GM06990 (cell line): ENCODE measurements at places on chromosomes 13 and 19.

- DNase-seq: no peak
Observed at GRCh38 chr19:16627928-16628182, 149 bp downstream of the MED26 start.

GRCh38 chr13:28574617-28575142 is 79.8 kb upstream of the FLT1 start:
- DNase-seq: peak; percentile 15

DNA sequence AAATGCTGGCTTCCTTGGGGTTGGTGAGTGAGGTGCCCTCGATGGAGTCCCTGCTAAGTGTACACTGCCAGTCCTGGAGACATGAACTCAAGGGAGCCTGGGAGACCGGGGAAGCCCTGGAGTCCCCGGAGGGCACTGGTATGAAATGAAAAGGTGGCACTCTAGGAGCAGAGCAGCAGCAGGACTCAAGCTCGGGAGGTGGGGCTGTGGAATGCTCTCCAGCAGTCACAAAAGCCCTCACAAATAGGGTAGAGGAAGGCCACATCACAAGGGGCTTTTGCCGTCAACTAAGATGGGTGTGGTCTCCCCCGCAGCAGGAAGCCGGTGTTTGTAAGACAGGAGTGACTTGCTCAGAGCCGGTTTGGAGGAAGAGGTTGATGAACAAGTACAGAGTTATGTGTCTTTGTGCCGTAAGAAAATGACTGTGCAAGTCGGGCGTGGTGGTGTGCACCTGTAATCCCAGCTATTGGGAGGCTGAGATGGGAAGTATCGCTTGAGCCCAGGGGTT is 19.3 kb downstream of the CCNE1 start:
- DNase-seq: peak; percentile 31

DNA sequence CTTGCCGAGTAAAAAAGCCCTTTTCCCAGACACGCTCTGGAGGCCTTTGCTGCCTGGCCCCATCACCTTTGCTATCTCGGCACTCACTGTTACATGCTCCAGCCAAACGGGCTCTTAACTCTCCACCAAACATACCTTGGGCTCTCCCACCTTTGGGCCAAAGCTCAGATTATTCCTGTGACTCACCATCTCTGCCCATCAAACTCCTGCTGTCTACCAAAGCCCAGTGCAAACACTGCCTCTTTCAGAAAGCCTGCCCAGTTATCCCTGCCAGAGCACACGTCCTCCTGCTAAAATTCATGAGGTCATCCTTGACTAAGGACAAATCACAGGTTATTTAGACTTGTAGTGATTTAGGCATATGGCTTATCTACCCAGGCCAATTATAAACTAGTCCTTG is 48.1 kb upstream of the SERPINE3 start:
- DNase-seq: no peak

GRCh38 chr19:55275851-55276719 is 3.8 kb downstream of the HSPBP1 start:
- peak; percentile 42 for DNase-seq

DNA sequence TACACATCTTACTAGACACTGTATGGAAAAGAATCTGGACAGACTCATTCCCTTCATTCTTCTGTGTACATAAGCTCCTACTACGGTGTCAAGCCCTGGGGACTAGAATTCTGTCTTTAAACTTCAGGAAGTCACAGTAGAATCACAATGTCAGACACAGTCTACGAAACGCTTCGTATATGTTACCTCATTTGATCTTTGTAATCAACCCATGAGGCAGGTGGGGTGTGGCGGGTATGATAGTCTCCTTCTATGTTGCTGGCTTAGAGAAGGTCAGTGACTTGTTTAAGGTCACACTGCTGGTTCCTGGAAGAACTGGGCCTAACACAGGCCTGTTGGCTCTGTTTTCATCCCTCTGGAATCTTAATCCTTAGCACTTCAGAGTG is 32.2 kb upstream of the TPT1 start:
- DNase-seq: no peak

GRCh38 chr13:46596466-46596865 is 43.5 kb downstream of the LRCH1 start:
- no peak for DNase-seq

DNA sequence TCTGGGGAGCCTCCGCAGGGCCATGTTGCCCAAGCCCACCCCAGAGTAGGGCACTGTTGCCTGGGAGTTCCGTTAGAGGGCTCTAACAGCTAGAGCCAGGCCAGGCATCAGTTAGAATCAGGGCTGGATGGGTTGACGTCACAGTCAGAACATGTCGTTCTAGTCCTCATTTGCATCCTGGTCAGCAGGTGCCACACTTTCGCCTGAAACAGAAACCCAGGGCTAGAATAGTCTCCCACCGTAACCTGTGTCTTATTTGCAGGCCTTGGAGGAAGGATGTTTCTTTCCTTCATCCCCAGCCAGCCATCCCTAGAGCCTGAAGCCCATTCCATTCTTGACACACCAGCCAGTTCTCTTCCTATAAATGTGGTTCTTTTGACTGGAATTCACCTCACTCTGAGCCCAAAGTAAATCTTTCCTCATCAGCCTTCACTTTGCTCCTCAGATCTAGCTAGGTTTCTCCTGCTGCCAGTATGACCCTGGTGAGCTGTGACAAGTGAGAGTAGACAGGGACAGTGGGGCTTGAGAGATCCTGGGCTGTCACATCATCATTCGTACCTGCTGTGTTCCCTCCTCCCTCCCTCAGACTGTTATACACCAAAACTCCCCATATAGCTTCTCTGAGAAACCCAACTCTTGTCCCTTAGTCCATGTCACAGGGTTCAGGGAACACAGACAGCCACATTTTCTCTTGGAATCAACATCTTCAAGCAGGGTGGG is 12.2 kb upstream of the CCDC97 start:
- peak; percentile 62 for DNase-seq

GRCh38 chr13:105290596-105290995 is 1244.9 kb downstream of the EFNB2 start:
- no peak for DNase-seq

DNA sequence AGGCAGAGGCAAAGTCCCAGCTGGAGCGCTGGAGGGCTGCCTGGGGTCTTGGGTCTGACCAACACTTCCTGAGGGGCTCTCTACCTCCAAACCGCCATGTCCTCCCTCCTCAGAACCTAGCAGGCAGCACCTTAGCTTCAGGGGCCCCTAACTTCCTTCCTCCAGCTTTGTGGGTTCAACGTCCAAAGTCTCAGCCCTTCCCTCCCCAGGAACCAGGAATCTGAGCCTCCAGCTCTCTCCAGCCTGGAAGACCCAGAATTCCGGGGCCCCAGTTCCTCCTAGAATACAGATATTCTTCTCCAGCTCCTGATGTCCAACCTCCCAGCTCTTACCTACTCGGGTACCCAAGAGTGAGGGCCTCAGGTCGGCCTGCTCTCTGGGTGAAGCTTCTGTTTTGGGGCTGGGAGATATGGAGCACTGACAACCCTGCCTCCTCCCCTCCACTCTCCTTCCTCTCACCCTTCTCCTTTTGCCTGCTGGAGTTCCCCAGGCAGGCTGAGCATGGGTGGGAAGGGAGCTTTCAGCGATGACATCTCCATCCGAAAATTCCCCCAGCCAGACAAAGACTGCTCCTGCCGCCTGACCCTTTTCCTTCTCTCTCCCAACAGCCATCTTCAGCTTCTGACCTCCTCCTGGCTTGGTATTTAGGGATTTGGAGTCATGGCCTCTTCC is 3.5 kb downstream of the TMEM150B start:
- DNase-seq: no peak

DNA sequence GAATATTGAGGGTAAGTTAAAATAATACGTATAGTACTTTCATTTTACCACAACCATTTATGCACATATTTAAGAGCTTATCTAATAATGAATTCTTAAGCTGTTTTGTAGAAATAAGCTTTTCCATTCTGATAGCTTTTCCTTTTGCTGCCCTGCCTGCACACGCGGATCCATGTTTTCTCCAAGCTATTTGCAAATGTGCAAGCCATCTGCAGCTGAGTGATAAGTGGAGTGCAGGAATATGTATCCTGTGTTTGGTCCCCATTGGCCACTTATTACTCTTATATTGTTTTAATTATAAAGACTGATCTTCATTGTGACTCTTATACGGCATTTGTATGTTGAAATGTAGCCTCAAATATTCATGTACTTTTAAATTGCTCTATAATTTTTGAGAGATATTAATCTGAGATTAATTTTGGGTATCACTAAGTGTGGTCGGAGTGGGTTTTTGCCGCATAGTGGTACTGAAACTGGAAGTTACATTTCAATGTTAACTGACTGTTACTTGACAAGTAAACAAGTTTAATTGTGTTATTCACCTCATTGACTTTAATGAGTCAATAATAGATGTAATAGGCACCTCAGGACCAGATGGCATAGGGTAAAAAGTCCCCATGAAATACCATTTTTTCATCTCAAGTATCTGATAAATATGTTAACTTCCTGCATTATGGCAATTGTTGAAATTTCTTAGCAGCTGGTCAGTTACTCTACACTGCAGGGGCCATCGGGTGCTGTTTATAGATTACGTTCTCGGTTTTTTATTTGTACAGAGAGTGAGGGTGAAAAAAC is 1567.4 kb downstream of the EFNB2 start:
- DNase-seq: no peak

GRCh38 chr19:55341171-55341588 is 1.5 kb downstream of the KMT5C start:
- DNase-seq: peak; percentile 54

DNA sequence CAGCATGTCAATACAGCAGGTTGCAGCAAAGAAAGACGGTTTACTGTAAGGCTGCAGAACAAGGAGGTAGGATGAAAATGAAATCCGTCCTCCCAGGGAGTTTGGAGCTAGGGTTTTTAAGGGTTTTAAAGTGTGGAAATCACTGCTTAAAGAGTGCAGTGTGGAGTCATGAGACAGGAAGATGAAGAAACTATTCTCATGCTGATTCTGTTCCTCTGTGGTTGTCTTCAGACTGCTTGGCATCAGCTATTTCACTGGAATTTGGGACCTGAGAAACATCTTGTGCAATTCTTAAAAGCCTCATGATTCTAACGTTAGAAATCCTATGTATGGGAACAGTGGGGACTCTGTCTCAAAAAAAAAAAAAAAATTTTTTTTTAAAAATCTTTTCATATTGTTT is 11.4 kb downstream of the ZNF331 start:
- no peak for DNase-seq

DNA sequence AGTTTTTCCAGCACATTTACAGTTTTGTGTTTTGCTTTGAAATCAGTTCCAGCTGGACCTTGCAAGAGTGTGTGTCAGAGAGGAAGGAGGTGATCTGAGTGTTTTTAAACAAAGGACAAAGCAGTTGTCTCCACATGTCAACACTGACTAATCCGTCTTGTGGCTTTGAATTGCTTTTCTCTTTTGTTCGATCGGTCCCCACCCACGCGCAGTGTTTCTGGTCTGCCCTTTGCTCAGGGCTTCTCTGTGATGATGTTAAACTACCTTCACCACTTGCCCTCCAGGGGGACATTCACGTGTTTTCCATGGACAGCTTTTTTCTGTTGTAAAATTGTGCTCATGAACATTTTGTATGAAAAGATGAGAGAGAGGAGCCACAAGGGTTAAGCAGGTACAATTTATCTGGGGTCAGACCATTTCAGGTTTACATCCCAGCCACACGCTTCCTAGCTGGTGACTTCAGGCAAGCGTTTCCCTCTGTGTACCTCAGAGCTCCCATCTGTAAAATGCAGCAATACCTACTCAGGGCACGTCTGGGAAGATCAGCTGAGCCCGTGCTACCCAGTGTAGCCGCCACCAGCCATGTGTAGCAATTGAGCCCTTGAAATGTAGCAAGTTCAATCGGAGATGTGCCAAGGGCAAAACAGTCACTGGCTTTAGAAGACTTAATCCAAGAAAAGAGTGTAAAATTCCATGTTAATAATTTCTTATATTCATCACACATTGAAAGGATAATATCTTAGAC is 13.5 kb upstream of the PLA2G4C start:
- no peak for DNase-seq

DNA sequence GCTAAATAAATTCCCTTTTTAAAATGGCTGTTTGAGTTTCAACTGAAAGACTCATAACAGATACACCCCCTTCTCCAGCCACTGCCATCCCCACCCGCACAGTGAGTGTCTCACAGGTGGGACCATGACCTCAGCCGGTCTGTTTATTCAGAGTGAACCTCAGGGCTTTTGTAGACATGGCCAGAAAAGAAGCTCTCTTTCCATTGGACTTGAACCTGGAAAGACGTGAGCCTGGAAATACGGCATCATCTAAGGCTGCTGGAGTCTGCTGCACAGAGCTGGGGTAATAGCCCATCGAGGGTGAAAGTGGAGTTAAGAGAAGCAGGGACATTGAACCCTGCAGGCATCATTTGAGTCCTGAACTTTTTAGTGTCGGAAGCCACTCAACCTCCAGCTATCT is 15.2 kb upstream of the KPNA3 start:
- DNase-seq: no peak

DNA sequence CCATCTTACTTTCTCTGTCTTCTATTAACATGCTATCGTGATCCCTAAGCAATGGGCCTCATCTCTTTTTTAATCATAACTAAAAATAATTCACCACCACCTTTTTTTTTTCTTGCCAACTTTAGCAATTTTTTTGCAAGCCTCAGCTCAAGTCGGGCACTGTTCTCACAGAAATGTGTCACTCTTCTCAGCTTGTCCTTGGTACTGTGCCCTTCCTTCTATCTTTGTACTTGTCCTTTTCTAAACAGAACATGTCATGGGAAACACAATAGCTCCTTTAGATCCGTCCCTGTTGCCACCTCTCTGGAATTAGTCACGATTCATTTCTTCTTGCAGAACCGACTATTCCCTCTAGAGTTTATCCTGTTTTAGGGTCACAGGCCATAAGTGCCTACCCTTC is 10.3 kb downstream of the SERP2 start:
- no peak for DNase-seq

DNA sequence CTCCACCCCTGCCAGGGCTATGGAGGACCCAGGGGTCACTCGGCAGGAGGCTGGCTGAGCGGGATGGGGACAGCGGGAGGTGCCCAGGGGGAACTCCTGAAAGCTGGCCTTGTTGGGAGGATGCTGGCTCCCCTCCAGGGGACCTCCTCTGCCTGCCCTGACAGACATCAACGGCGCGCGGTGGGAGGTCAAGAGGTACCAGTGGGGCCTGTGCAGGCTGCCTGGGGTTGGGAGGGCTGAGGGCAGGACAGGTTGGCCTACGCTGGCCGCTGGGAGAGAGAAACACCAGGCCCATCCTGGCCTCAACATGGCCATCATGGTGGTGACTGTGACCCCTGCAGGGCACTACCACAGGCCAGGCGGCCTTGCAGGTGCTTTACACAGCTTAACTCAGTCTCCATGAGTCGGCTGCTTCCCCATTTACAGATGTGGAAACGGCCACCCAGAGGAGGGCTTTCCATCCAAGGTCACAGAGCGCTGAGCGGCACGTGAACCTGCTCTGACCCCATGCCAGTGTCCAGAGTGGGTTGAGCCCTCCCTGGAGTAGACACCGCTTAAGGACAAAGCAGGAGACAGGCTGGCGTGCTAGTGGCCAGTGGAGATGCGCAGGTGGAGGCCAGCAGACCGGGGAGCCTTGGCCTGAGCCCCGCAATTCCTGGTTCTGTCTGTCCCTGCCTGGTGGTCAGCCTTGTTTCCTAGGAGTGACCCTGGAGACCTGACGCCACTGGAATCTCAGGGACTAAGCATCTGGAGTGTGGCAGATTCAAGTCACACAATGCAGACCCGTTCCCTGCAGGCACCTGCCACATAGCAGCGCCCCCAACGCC is 27.6 kb downstream of the CEBPG start:
- no peak for DNase-seq

- DNase-seq: no peak
Observed at GRCh38 chr19:43519436-43520088, 7.4 kb downstream of the ETHE1 start.

GRCh38 chr13:51444922-51445321 is 7.9 kb downstream of the INTS6 start:
- DNase-seq: no peak

GRCh38 chr19:10389863-10390262 is 9.5 kb upstream of the TYK2 start:
- DNase-seq: no peak

- no peak for DNase-seq
Observed at GRCh38 chr13:80203496-80203895, 137.4 kb downstream of the SPRY2 start.
